Hematopoietic multipotent progenitor cell treated with erythropoietin and hydrocortisone succinate and interleukin-3 and kit ligand, for 15 days (in vitro differentiated cells): ENCODE measurements at places on chromosomes 3 and 15.

DNA sequence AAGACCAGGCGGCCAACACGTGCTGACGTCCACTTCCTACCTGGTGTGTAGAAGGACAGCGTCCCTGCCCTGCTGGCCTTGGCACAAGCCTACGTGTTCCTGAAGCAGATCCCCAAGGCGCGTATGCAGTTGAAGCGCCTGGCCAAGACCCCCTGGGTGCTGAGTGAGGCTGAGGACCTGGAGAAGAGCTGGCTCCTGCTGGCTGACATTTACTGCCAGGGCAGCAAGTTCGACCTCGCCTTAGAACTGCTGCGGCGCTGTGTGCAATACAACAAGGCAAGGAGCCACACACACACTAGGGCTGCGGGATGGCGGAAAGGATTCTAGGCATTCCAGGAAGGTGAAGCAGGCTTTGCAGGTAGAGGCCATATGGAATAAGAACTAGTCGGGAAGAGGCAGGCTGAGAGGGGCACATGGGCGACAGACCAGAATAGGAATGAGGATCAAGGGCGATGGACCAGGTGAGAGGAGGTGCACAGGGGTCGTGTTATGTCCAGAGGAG is 15.9 kb downstream of the CSRNP1 start:
- no peak for DNase-seq

- DNase-seq: no peak
Measured at GRCh38 chr15:58221591-58222241, 83.5 kb downstream of the AQP9 start.

GRCh38 chr3:157166561-157166960 is 6.6 kb upstream of the CCNL1 start:
- DNase-seq: no peak

DNA sequence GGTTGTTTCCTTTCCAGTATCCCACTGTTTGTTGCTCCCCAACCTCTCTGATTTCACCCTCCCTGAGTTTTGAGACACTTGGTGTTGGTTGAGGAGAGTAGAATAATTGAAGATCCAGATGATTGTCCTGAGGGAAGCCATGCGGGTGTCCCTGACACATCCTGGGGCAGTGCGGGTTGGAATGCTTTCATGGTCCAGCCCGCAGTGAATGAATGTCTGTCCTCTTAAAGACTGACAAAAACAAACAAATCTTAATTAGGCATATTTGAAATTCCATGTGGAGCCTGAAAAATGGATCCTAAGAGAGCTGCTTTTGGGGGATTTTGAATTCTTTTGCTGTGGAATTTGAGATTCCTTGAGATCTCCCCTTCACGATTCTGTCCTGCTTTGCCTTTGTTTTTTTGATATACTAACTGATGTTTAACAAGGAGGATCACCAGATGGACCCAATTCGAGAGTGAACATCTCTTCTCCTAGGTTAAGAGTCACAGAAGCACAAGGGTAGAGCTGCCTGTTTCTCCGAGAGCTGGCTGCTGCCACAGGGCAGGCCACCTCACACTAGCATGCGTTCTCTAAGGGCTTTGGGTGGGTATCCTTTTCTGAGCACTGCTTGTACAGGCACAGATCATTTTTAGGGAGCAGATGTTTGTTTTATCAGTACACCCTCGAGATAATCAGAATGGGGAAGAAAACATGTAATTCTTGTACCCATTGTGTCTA is 47.4 kb downstream of the GPR171 start:
- DNase-seq: no peak

DNA sequence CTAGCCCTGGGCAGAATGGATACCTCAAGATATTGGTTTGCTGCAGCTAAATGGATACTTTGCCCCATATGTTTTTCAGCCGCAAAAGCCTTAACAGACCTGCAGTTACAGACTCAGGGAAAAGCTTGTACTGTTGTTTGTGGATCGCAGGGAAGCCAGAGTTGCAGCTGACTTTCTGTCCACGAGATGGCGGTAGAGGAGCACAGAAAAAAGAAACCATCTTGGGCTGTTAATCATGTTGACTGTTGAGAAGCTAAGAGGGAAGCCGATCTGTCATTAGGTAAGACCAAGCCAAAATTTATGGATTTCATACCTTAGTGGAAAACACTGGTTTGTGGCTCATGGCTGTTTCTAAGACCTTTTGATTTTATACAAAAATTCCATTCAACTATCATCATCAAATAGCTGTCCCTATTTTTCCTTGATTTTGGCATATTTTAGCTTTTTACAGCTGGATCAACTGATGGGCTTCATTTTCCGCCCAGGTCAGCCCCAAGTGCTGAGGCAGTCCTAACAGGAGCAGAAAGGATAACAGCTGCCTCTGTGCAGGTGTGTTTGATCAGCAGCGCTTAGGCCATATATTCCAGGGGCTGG is 205.7 kb upstream of the ZPLD1 start:
- peak; percentile 59 for DNase-seq

- DNase-seq: no peak
Measured at GRCh38 chr3:110656394-110657025, 415.1 kb upstream of the NECTIN3 start.

- DNase-seq: no peak
Measured at GRCh38 chr15:28068930-28069329, 30.2 kb downstream of the OCA2 start.

DNA sequence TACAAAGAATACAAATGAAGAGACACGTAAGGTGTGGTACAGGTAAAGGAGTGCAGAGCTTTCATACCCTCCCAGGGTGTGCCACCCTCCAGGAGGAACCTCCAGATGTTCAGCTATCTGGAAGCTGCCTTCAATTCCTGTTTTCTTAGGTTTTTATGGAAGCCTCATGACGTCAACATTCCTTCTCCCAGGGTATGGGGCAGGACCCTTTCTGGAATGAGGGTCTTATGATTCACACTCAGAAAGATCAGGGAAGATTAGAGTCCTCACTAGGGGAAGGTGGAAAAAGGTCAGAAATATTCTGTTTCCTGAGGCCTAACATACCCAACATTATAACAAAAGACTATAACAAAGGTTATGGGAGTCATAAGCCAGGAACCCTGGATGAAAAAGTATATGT is 99.8 kb upstream of the PLCL2 start:
- DNase-seq: no peak

GRCh38 chr15:76932135-76932966 is 802 bp downstream of the RCN2 start:
- no peak for DNase-seq

- DNase-seq: peak; percentile 6
Measured at GRCh38 chr3:106609666-106610301, 741.0 kb upstream of the CBLB start.
